Stimulated activated CD4-positive, alpha-beta T cell treated with anti-CD3 and anti-CD28 coated beads, Interleukin-4, amount 100 ng/mL, for 4 hours (primary cell): ENCODE measurements at places on chromosomes 1 and 21.

GRCh38 chr1:3504822-3505153, 50.3 kb downstream of the ARHGEF16 start:
- DNase-seq = no peak

- DNase-seq = no peak
Observed at GRCh38 chr1:109799445-109799844, 35.7 kb upstream of the EPS8L3 start.

- no peak for DNase-seq
Observed at GRCh38 chr1:178337091-178337706, 159.6 kb downstream of the CLEC20A start.

DNA sequence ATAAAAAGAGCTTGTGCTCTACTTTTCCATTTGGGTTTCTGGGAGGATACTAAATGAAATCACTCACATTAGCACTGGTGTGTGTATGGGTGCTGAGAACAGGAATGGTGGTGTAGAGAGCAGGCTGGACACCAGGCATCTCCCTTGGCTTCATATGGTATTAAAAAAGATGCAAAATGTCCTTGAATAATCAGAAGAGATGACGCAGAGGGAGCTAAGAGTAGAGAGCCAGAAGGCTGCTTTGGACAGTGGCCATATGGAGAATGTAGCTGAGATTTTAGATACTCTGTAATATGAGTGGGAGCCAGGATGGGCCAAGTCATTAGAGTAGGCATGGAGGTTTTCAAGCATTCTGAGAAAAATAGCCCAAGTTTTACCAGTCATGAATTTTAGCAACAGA, 112.3 kb upstream of the ZRANB2 start:
- DNase-seq = no peak

- DNase-seq = no peak
Observed at GRCh38 chr1:67937010-67937409, 103.7 kb upstream of the GNG12 start.

DNA sequence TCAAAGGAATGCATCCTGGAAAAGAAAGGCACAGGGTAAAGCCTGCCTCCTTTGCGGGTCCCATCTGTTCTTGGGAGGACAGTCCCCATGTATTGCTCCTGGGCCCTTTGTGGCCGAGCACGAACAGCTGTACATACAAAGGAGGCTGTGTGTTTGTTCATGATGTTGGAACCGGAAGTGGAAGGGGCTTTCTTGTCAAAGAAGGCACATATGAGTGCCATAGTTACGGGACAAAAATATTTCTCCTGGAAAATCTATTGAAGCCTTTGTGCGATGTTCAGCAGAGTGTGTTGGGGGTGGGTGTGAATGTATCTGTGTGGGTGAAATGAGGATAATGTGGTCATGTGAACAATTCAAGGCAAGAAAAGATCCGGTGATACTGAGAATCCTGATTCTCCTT, 297.6 kb downstream of the DISC1 start:
- DNase-seq = no peak

GRCh38 chr1:46556822-46557221, 5.4 kb upstream of the KNCN start:
- DNase-seq = no peak
